GOT3 (cell line): ENCODE measurements at places on chromosomes 4 and X.

DNA sequence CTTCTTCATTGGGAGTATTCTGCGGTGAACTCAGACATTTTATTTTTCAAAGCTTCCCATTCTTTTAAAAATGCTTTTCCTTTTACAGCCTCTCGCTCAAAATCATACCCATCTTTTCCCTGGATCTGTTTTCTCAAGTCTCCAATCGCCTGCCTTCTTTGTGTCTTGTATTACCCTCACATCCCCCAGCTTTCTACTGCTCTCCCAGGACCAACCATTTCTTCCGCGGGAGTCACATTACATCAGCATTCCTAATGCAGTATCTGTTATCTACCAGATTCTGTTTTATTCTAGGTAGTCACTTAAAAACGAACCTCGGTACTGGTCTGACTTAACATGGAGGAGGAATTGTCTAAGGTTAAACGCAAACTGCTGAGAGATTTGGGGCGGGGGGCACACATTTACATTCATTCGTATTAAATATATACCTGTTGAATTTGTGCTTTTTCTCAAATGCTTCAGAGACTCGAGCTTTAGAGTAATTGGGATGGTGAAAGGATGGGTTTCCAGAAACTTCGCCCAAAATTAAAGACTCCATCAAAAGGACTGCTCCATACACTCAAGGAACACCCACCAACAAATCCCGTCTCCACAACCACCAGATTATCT, 493 bp upstream of the UCHL1 start:
- no peak for DNase-seq

GRCh38 chr4:76703123-76703490, 194.8 kb downstream of the SOWAHB start:
- no peak for DNase-seq

GRCh38 chr4:102783006-102783405, 22.2 kb upstream of the MANBA start:
- no peak for DNase-seq

GRCh38 chr4:24604558-24605214, 20.3 kb upstream of the DHX15 start:
- DNase-seq = no peak

DNA sequence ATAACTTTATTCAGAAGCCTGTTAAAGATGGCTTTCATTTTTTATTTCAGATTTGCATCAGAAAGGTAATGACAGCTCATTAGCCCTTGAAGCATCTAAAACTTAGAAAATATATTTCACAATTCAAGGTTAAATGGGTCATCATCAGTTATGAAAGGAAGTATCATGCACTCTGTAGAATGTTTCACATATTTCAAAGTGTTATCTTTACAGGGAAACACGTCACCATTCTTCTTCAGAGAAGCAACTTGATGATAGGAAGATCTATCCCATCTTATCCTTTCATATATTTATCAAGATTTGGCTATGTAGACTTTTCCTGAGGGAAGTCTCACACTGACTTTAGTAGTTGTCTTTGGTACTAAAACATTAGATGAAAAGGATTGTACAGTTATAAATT, 277.8 kb downstream of the TENM3 start:
- no peak for DNase-seq

DNA sequence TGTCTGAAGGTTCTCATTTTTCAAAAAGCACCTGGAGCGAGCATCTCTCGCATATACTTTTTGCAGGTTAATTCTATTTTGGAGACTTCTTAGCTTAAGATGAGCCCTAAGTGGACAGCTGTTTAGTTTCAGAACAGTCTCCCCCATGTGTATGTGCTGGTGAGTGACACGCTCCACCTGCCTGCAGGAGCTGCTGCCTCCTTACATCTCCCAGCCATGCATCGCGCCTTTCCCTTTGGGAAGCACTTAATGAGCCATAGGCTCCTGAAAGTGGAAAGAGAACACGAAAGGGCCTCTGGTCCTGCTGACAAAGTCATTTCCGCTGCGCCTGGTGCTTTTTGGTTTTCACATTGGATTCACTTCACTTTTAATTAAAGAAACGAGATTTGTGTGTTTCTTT, 56.1 kb downstream of the TRIML2 start:
- DNase-seq = no peak

DNA sequence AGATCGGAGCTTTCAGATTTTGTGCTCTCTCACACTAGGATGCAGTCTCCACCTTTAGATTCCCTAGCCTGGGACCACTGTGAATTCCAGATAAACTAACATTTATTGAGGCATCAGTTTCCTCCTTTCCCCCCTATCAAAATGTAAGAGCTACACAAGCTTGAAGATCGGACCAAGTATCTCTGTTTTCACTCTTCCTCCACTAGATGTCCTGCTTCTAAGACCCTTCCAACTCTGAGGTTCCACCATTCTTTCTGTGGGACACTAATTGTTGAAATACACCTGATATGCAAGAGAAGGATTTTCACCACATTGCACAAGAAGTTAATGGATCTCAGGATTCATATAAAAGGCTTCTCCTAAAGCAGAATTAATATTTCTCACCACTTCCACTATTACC, 43.0 kb upstream of the PHOX2B start:
- DNase-seq = no peak

DNA sequence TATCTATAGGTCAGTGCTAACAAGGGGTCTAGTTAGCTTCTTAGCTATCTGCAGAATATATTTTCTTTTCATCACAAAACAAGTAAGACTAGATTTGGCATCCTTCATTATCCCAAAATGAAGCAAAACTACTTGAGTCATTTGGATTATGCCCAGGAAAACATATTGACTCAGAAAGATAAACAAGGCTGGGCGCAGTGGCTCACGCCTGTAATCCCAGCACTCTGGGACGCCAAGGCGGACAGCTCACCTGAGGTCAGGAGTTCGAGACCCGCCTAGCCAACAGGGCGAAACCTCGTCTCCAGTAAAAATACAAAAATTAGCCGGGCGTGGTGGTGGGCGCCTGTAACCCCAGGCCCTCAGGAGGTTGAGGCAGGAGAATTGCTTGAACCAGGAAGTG, 18.0 kb upstream of the MND1 start:
- no peak for DNase-seq

DNA sequence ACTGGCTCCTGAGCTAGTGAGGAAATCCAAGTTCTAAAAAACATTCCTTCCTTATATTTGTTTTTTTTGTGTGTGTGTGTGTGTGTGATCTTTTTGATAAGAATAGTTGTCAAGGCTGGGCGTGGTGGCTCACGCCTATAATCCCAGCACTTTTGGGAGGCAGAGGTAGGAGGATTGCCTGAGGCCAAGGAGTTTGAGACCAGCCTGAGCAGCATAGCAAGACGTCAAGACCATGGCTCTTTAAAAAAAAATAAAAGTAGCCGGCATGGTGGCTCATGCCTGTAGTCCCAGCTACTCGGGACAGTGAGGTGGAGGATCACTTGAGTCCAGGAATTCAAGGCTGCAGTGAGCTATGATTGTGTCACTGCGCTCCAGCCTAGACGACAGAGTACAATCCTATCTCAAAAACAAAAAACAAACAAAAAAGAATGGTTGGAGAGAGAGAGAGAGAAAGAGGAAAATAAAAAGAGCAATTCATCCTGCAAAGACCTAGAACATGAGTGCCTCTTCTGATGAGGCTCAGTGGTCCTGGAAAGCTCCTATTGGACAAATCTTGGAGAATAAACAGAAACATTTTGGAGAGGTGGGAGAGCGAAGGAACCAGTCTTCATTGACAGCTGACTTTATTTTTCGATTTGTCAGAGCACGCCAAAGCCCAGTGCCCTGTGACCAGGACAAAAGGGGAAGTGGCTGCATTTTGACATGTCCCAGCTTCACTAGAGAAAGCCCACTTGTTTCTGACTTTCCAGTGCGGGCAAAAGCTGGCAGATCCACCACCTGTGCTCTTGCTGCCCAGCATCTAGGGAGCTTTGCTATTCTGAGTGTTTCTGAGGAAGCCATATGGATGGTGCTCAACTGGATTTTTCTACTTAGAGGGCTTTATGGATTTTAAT, 244.7 kb downstream of the PALLD start:
- DNase-seq = no peak

DNA sequence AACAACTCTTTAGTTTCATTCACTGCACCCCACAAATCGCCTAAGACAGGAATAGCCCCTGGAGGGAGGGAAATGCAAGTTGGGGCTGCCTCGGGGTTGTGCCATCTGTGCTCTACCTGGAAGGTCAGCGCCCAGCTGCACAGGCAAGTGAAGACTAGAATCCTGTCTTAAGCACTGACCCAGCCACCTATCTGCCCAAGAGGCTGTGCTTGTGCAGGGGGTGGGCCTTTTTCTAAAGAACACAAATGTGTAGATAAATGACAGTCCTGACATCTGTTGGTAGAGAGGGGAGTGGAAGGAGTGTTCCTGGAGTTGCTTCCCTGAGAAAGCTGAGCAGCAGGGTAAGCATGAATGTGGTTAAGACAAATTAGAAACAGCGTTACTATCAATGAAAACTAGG, 15.7 kb downstream of the ZNF518B start:
- DNase-seq = no peak

- no peak for DNase-seq
Measured at GRCh38 chr4:38692421-38692820, 28.4 kb downstream of the KLF3 start.

- DNase-seq = no peak
Measured at GRCh38 chr4:87566276-87566675, 37.1 kb upstream of the SPARCL1 start.
